ENCODE measurements at places on chromosomes 16 and 17.

GRCh38 chr17:79733692-79734070 lies 2.9 kb downstream of the ENPP7 start:
- DNase-seq: no peak

DNA sequence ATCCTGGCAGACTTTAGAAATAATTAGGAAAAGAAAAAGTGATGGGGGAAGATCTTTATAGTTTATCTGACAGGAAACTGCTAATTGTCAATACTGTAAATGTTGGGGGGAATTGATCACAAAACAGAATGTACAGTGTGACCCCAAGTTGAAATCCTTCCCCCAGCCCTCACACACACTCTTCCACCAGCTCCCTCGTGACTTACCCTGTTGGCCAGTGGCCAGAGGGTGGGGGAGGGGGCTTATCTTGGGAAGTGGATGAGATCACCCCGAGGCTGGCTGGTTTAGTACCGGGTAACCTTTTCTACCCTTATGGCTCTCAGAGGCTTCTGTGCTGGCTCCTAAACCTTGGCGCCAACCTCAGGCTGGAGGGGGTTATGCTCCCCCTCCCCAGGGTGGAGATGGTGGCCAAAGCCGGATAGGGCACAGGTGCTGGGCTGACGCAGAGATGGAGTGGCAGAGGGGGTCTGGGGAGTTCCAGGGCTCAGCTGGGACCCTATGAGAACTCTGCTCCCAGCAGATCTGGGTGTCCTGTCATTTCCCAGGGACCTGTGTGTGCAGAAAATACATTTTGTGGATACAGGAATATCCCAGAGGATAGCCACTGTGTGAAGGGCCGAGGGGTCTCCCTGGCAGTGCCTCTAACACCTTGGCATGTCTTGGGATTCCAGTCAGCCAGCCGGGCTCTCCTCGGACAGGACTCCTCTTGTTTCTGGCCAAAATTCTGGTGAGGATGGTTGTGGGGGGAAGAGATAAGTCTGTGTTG lies 18.6 kb downstream of the CDH16 start:
- no peak for DNase-seq

GRCh38 chr16:81502396-81503070 lies 57.9 kb downstream of the CMIP start:
- no peak for DNase-seq

- no peak for DNase-seq
Measured at GRCh38 chr16:85999778-86000177, 100.8 kb downstream of the IRF8 start.

DNA sequence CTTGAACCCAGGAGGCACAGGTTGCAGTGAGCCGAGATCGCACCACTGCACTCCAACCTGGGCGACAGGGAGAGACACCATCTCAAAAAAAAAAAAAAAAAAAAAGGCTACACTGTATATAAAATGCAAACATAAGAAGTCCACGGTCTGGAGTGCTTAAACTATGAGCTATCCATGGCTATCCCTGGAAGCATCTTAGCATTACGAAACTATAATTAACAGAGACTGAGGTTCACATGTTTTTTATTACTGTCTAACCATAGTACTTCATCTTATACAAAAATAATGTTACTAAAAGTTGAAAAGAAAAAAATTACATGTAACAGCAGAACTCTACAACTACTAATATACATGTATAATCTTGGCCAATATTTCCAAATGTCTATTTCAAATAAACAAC lies 32.8 kb downstream of the HELZ start:
- DNase-seq: no peak

- DNase-seq: no peak
Measured at GRCh38 chr17:18933102-18934058, 18.6 kb upstream of the SLC5A10 start.

- peak; percentile 2 for DNase-seq
Measured at GRCh38 chr16:3717235-3718018, at the start of gene TRAP1. TRAP1 (minus strand) TSS chr16:3717524; CDS start chr16:3717508, 16 bp downstream.

DNA sequence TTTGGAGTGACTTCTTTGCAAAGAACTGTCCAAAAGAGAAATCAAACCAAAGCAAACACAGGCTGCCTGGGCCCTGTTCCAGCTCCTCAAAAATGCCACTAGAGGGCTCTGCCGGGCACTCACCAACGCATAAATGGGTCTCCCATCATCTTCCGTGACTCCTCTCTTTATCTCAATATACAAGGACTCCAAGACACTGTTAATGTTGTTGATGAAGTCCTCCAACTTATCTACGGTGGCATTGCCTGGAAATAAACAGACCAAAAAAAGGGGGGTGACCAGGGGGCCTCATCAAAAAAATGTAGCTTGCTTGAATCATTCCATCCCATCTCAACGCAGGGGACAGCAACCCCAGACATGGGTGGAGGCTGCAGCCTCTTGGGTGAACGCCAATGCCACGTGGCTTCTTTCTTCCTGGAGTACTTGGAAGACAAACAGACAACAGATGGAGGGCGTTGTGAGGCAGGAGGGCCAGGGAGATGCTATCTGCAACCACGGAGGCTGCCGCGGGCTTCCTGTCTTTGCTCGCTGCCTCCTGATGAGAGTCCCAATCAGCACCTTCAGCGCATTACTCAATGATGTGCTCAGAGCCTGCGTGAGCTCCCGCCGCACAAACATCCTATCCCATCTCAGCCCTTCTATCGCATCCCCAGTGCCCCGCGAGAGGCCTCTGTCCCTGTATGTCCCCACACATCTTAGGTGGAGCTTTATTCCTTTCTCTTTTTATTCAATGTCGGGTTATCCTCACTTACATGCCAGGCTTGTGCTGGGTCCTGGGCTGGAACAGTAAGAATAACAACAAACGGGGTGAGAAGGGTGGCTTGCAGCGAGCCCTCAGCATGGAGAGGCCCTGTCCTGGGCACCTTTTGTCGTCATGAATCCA lies 32.0 kb downstream of the KDM8 start:
- DNase-seq: peak; percentile 17

DNA sequence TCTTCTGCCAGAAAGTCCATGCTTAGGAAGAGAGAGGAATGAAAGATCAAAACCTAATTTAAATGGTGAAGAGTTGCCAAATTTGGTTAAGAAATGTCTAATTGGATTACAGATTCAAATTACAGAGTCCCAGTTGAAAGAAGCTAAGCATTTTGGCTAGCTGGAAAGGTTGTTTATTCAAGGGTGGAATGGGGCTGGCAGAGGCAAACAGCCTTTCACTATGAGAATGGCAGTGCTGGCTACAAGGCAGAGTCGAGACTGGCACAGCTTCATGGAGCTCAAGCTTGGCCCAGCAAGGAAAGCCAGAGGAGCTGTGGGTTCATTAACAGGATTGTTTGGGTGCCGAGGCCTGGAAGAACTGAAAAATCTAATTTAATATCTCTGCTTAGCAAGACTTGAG lies 13.6 kb downstream of the MAP3K3 start:
- DNase-seq: no peak

DNA sequence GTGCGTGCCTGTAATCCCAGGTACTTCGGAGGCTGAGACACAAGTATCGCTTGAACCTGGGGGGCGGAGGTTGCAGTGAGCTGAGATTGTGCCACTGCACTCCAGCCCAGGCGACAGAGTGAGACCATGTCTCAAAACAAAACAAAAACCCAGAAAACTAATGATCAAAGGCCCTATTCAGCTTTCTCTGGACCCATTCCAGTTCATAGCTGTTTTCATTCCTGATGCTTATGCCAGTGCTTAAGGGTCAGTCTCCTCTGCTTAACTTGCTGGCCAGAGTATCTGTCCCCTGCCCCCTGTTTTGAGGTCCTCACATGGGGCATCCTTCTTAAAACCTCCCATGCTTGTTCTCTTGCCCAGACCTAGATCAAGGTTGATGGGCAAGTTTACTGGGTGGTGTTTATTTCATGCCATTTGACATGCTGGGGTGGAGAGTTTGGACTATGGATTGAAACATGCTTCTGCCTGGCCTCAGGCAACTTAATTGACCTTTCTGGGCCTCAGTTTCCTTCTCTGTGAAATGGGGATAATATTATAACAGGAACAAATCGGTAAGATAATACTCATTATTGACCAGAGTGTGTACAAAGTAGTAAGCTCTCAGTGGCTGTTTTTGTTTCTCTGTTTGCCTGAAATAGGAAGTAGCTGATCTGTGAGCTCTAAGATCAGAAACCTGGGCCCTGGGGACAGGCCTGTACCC lies 369.8 kb downstream of the CPPED1 start:
- no peak for DNase-seq

GRCh38 chr17:78323826-78324390 lies 36.0 kb downstream of the SOCS3 start:
- DNase-seq: no peak

GRCh38 chr17:11388054-11388453 lies 147.0 kb downstream of the SHISA6 start:
- no peak for DNase-seq

- peak; percentile 21 for DNase-seq
Measured at GRCh38 chr17:31388770-31389656, 2.5 kb upstream of the RAB11FIP4 start.

- no peak for DNase-seq
Measured at GRCh38 chr17:27496005-27496404, 39.8 kb downstream of the KSR1 start.

DNA sequence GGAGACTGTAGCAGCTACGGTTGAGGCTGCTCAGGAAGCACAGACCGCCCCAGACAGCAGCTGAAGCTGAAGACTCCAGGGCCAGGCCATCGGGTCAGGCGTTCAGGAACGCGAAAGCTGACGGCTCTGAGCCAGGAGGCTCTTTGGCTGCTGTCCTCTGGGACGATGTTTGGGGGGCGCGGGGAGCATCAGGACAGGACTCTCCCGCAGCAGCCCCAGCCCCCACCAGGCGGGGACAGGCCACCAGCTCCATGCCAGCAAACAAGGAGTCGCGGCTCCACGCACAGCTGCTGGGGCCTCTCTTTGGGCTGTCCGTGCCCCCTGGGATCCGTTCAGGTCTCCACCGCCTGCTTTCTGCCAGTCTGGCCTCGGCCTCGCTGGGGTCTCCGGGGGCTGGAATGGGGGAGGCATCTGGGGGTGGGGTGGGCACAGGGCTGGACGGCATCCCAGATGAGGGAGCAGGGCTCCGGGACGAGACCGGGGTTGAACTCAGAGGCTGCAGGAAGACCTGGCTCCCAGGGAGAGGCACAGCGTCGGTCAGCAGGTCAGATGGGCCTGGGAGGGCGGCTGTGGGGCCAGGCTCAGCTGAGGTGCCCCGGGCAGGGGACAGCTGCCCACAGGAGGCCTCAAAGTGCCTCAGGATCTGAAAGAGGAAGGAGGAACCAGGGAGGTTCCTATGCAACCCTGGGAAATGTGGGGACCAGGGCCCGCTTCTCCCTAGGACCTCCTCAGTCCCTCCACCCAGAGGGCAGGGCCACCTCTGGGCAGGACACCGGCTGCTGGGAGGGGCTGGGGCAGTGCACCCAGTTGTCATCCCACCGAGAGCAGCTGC lies 6.3 kb upstream of the CEP131 start:
- DNase-seq: no peak

DNA sequence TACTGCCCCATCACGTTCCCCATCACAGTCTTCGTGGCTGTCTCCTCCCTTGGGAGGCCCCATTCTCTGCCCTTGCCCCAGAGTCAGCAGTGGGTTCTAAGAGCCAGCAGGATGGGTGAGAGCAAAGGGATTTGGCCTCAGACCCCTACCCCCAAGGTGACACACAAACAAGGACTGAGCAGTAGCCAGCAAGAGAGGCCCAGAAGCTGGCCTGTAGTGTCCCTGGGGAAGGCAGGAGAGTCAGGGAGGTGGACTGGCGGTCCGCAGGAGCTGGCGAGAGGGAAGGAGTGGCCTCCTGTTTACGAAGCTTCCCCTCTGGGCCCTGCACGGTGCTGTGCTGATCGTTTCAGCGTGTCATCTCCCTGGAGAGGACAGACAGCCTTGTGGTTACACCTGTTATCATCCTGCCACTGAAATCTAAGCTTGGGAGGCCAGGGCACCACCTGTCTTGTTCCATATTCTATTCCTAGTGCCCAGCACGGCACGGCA lies 8.4 kb downstream of the WDR81 start:
- DNase-seq: no peak

DNA sequence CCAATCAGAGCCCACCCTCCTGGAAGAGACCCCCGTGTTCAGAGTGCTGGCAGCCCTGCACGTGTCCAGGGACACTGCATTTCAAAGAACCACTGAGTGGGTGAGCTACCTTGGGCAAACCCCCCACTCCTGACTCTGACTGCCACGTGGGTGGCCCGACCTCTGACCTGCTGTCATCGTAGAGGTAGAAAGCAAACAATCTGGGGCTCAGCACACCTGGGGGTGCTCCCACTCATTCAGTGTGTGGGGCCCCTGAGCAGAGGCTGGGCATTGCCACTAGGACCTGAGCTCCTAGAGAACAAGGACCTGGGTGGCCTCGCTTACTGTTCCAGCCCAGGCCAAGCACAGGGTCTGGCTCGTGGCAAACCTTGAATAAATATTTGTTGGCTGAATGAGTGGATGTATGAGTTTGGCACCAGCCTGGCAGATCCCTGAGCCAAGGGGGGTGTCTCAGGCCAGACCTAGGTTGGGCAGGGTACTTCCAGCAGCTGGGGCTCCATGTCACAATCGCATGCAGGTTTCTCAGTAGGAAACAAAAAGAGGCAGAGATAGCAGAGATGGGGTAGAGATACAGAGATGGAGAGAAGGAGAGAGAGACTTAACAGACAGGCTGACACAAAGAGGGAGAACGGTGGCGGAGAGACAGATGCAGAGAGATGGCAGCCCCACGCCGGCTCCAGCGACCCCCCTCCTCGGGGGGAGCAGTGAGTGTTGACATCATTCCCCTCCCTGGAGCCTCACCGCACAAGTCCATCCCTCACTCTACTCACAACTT lies 5.4 kb upstream of the DRC7 start:
- DNase-seq: no peak

DNA sequence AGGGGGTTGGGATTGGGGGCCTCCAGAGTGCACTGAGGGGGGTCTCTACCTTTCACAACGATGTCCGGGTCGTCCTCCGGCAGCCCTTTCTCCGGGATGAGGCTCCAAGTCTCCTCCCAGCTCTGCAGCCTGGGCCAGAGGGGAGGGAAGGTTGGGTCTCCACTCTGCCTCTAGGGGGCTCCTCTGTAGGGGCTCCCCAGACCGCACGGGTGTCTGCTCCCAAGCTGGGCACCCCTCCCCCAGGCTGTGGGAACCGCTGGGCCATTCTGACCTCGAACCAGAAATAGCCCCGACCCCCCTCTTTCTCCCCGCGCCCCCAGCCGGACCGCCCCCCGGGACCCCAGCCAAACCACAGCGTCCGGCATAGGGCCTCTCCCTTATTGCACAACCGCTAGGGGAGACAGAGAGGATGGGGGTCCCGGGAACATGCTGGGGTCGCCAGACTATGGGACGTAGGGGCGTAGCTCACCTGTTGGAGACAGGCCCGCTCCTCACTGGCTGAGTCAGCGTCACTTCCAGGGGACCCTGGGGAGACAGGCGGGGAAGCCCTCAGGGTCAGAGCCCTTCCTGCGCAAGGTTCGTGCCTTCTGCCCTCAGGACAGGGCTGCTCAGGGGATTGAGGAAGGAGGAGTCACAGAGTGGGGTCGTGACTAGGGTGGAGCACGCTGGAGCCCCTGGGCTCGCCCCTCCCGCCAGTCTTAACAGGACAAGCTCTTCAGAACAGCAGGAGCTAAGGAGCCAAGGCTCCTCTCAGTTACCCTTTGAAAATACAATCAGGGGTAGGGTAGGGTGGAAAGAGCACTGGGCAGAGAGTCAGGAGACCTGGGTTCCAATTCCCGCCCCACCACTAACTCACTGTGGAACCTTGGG lies 2.7 kb downstream of the PLEKHH3 start:
- DNase-seq: peak; percentile 9

GRCh38 chr17:35213412-35213940 lies 19.3 kb upstream of the SLC35G3 start:
- no peak for DNase-seq

All from NCI-H526 treated with DMSO at 0.1 percent for 48 hours (cell line).